ENCODE measurements at places on chromosomes 2 and 18.

DNA sequence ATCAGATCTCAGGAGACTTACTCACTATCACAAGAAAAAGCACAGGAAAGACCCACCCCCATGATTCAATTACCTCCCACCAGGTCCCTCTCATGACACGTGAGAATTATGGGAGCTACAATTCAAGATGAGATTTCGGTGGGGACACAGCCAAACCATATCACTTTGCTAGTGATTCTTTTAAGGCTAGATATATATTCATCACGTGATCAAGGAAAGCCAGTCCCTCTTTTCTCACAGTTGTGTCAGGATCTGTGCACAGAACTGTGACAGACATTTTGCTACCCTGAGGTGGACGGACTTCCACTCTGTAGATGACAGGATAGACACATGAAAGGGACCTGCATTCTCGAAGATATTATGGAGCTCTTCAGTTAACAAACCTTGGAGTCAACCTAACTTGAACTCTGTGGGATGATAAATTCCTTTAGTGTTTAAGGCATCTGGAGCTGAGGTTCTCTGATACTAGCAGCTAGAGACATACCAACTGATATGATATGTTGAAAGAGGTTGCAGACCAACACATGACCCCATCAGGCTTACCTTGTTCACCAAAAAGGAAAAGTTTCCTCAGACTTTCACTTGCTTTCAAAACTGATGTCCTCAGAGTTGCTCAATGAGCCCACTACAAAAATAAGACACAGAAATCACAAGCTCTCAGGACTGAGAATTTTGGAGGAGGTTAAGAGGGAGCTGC, 66.3 kb upstream of the SCG2 start:
- DNase-seq, result no peak

DNA sequence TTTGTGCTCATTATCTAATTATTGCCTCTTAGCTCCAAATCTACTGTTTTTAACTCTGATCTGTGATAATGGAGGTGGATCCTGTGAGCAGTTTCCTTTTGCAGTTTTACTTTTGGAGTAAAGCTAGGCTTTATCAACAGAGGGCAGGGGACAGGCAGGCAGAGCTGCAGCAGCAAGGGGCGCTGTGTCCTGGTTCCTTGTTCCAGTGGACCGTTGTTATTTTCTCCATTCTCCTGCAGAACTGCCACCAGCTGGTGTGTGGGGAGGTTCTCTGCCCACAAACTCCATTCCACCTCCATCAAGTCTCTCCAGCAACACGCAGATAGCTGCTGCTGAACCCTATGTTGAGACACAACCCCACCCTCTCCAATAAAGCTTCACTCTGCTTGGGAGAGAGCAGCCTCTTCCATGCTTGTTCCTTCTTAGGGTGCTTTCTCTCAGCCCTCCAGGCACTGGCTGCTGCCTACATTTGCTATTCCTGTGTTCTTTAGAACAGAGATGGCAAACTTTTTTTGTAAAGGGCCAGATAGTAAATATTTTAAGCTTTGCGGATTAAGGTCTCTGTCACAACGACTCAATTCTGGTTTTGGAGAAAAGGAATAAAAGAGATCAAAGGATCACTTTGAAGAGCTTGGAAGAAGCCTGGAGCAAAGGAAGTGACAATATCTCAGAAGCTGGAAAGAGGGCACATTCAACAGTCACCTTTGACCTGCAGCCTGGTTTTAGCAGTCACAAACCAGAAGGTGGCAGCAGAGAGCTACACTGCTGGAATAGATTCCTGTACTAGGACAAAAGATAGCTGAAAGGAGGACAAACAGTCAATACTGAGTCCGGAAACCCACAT, 208.8 kb downstream of the CCDC178 start:
- peak; percentile 78 for DNase-seq

DNA sequence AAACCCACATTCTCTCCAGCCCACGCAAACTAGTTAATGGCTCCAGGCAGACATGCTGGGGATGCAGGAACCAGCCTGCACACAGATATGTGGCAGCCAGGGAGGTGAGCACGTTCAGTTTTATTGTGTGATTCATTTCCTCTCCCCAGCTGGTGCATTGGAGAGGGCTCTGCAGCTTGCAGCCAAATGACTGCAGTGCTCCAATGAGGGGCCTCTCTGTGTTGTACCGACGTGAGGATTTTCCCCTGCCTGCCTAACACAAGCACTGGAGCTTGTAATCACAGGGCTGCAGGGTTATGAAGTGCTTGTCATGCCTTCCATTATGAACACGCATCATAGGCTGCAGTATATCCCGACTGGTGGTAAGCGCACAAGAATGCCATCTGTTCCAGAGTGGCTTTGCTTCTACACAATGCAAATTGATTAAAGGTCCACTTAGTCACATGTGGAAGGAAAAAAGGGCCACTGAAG, 92.3 kb upstream of the THUMPD2 start:
- peak; percentile 32 for DNase-seq

GRCh38 chr2:34949316-34949715, 1350.2 kb upstream of the FAM98A start:
- DNase-seq, result no peak

- no peak for DNase-seq
Observed at GRCh38 chr2:85134255-85134895, 1.2 kb downstream of the TCF7L1 start.

DNA sequence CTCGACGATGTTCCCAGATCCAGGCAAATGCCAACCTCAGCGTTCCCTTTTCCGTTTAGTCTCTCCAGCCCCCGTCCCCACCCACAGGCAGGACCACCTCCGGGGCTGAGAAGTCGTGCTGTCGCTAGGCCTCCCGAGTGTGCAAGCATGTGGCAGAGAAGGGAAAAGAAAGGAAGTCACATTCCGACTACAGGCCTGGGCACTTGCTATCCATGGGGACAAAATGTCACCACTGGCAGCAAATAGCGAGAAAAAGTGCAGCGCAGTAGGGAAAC, 420 bp downstream of the PIGN start:
- DNase-seq, result peak; percentile 71

DNA sequence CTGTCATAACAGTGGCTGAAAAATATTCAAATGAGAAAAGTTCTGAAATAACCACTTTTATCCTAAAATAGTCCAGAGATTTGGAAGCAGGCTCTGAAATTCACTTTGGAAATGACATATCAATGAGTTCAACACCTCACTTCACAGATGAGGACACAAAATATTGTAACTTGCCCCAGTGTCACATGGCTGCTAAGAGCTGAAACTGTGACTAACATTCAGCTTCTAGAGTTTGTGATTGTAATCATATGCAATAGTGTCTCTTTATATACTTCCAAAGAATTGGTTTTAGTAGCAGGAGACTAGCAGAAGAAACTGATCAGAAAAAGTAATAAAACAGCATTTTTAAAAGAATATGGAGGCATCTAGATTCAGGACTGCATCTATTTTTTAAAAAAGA, 52.1 kb downstream of the SFT2D3 start:
- no peak for DNase-seq

DNA sequence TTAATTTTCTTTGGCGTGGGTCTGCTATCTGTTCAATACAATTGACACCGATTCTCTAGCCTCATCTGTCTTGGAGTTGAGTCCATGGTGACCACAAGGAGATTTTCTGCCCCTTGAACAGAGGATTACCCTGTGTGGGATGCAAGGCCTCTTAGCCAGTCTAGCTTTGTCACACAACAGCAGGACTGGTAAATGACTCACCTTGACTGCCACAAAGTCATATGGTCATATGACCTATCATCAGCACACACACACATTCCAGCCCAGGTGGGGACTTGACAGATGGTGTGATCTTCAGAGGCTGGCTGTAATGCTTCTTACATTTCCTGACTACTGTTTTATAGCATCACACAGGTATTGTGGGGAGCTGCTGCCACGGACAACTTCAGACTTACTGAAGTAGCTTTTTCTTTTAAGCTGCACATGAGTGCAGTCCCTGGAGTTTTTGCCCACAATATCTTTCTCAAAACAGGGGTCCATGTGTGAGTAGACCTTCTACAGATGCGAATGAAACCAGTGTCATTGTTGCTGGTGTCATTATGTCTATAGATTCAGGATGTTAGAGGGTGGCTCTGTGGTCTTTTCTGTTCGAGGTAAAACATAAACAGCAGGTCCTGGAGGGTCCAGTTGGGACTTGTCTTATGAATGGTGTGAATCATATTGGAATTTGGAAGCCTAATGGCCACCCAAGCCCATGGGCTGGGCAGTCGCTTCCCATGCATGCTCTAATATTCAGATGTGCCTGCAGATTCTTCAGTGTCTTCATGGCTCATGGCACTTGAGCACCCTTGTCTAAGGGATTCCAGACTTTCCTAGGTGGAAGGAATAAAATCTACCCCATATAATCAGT, 18.6 kb upstream of the ACOXL start:
- peak; percentile 40 for DNase-seq

GRCh38 chr2:232843834-232844233, 26.2 kb upstream of the SNORC start:
- DNase-seq, result no peak

GRCh38 chr2:17821080-17821479, 4.8 kb downstream of the MSGN1 start:
- no peak for DNase-seq

GRCh38 chr2:23549821-23550530, 165.0 kb downstream of the KLHL29 start:
- no peak for DNase-seq

DNA sequence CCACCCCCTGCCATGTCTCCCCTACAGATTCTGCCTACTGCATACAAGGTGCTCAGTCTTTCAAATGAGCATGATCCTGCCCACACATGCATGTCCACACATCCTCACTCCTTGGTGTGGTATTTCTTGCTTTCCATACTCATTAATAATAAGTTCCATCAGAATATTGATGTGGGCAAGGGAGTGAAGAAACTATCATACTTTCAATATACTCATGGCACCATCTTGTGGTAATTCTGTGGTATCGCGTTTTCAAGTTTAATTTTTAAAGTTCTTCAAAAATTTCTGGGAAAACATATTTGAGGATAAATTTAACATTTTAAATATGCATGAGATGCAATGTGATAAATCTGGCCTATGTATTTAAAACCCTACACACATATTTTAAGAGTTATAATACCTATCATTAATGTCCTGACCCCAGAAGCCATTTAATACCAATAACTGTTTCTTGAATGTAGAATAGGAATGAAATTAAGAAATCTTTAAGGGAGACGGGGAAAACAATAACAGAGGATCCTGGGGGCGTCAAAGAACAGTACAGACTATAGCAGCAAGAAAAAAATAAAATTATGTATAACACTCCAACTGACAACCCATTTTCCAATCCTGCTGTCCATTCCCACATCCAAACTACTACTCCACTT, 110.1 kb downstream of the ZNF385B start:
- DNase-seq, result peak; percentile 57

DNA sequence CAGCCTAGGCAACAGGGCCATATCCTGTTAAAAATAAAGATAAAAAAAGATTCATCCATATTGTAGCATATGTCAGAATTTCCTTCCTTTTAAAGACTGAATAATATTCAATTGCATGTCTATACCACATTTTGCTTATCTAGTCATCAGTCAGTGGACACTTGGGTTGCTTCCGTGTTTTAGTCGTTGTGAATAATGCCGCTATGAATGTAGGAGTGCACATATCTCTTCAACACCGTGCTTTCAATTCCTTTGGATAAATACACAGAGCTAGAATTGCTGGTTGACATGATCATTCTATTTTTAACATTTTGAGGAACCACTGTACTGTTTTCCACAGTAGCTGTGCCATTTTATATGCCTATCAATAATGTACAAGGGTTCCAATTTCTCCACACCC, 14.0 kb upstream of the PLB1 start:
- no peak for DNase-seq

- no peak for DNase-seq
Observed at GRCh38 chr18:23484561-23485182, 18.6 kb upstream of the RMC1 start.

DNA sequence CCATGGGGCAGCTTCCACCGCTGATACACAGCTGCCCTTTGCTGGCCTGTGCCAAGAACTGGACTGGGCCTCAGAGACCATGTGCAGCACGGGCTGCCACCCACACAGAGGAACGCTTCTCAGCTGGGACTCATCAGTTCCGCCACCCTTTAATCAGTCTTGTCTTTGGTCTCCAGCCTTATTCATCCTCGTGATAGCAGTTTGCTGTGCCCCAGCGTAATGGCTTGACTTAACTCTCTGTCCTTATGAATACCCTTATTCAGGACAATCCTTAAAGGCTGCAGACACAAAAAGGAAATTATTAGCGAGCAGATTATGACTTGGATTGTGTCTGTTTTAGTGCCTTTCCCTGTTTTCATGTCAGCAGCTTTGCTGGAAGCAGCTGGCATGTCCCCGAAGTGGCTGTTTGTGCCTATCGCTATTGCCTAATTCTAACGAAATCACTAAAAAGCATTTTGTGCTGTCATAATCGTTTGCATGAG, 108.9 kb upstream of the DAPL1 start:
- no peak for DNase-seq

- no peak for DNase-seq
Observed at GRCh38 chr2:233314180-233314925, 6.7 kb downstream of the SAG start.

DNA sequence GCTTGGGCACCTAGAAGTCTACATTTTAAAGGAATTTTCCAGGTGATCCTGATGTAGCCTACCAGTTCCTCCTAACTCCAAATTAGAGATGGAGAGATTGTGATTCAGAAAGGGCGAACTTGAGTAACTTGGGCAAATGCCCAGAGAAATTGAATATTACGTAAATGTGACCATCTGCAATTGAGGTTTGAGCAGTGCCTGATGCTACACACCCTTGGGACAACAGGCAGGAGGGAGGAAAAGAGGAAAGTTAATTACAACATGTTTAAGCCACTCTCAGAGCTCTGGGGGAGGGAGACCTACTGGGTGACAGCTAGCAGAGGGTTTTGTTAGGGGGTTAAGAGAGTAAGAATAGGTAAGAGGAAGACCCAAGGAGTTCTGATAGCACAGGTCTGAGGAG, 208.9 kb downstream of the LPIN1 start:
- DNase-seq, result no peak

GRCh38 chr2:1756456-1756855, 12.1 kb upstream of the PXDN start:
- DNase-seq, result no peak

DNA sequence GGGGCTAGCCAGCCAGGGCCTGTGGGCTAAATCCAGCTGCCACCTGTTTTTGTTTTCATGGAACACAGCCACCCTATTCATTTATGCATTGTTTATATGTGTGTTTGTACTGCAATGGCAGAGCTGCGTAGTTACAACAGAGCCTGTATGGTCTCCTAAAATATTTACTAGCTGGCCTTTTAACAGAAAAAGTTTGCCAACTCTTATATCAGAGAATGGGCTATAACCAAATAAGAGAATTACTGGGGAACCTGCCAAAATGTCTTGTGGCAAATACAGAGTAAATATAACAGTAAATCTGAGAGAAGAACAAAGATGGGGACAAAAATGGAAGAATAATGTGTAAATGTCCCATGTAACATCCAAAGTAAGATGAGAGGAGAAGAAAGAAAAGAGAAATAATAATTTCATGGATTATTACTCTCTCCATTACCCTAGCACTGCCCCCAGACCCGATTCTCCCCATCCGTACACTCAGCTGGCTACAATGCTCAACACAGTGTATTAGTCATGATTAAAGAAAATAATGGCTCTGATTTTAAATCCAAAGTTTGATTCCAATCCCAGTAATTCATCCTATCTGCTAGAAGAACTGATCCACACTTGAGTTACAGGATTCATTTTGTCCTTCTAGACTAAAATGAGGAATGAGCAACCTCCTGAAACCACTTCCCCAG, 249.3 kb downstream of the LRATD1 start:
- DNase-seq, result no peak
